ENCODE measurements at places on chromosomes 2 and 18.

DNA sequence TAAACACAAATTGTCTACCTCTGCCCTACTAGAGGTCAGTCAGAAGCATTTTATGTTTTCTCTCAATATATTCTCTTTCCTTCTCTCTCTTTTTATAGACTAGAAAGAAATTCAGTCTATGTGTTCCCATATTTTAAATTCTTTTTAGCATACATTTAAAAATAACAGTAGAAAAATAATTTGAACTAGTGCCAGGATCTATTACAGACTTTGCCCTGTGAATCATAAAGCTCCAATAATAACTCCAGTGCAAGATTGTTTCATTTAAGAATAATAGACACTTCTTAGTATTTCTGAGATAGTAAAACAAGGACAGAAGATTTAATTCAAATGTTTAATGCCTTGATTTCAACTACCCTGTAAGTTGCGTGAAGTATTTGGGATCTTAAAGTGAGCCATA is 60.1 kb downstream of the ITGB6 start:
- no peak for DNase-seq

DNA sequence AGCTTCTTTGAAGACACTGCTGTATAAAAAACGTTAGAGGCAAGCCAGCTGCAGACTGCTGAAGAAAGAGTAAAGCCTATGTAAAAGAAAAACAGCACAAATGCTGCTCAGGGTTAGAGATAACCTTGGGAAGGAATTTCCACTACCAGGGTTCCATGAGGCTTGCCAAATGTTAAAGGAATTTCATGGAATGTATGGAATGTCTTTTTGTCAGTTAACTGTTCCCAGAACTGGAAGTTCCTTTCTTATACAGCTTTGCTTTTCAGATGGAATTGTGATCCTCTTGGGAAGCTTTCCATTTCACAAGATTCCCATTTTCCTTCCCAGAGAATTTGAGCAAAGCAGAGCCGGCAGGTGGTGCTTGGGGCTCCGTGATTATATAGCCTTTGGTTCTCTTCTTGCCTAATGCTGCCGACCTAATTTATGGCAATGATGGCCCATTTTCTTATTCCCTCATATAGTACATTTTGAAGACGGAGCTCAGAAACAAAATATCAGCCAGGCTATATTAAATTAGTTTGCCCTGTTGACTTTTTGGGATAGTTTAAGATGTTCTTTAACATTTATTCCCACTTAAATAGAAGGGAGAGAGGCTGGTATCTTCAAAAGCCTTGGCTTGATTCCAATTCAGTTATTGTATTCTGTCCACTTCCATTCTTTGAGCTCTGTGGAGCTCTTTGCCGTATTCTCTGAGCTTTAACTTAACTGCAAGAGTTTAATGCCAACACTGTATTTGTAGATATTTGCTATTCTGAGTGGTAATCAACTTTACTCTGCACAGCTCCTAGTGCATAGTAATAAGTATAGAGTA is 162.3 kb downstream of the PHLPP1 start:
- DNase-seq: peak; percentile 55

DNA sequence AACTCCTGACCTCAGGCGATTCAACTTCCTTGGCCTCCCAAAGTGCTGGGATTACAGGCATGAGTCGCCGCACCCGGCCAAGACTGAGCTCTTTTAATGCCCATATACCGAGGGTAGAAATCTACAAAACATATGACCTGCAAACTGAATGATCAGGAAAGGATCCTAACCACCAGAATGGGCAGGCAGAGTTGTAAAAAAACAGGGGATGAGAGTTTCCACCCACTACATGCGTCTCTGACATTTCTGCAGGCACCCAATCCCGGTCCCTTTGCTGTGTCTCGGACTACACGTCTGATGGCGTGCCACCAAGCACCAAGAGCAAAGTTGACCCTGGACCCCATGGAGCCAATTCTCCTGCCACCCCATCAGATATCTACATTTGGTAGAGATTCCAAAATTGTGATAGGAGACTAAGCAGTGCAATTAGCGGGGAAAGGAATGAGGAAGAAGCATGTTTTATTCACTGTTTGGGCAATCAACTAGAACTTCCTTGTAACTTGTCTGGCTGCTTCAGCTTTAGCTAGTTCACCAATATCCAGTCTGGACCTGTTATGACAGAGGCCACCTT is 74.1 kb downstream of the ATP8B1 start:
- no peak for DNase-seq

DNA sequence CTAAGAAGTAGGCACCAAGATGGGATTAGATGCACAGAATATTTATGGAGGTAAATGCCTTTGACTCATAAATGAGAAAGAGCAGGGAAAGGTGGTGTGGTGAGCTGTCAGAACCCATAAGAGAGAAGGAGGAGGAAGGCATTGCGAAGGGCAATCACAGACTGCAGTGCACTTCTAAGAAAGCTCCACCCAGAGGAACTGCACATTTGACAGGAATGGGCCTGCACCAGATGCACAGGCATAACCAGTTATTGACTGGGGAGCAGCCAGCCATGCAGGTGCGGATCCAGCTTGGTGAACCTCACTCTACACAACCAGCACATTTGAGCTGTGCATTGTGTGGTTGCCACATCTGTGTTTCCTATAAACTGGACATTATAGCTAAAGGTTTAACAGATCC is 62.2 kb upstream of the L3MBTL4 start:
- DNase-seq: no peak

GRCh38 chr2:10338270-10339188 is 35.8 kb downstream of the HPCAL1 start:
- no peak for DNase-seq

DNA sequence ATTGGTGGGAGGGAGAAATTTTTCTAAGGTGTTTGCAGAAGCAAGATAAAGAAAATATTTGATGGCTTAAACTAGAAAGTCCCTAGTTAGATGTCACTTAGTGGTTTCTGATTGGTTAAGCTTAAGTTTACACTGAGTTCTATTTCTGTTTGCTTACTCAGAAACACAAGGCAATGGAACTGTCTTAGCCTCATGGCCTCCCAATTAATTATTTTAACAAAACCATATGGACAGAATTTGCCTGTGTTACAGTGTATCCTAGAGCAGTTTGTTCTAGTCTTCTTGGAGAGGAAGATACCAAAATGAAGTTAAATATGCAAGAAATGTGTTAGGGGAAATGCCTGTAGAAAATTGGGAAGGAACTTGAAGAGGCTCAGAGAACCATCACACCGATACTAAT is 4.6 kb upstream of the IMPACT start:
- no peak for DNase-seq

GRCh38 chr2:122471753-122472152 is 716.3 kb downstream of the TSN start:
- no peak for DNase-seq

- DNase-seq: no peak
These were observed 21.6 kb upstream of the ITGB6 start for GRCh38 chr2:160221391-160222276.

- DNase-seq: no peak
These were observed 1677.7 kb downstream of the SUCLG1 start for GRCh38 chr2:82781176-82781915.

DNA sequence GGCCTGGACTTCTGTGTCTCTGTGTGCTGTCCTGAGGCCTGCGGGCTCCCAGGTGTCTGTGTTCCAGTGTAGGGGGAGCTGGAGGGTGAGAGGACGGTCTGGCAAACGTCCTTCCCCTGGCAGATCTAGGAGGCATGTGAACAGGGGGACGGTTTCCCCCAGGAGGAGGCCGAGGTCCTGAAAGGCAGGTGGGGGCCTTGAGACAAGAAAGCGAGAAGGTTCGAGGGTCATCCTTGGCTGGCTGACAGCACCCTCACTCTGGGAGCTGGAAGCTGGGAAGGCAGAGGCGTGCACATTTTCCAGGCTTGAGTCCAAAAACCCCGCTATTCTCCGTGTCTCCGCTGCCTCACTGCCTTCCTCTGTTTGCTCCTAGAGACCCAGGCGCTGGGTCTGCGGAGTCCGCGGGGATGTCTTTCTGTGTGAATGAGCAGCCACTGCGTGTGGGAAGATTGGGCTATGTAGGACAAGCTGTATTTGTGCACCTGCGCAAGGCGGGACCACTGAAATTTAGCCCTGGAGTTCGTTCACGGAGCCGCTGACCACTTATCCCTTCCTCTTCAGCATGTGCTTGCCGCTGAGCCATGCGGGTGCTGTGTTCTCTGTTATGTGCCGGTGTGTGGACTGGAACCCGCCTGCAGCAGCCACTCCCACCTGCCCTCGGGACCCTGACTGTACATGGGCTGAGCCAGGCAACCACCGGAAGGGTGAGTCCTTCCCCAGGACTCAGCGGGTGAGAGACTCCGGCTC is 43.7 kb downstream of the TWIST2 start:
- peak; percentile 26 for DNase-seq

DNA sequence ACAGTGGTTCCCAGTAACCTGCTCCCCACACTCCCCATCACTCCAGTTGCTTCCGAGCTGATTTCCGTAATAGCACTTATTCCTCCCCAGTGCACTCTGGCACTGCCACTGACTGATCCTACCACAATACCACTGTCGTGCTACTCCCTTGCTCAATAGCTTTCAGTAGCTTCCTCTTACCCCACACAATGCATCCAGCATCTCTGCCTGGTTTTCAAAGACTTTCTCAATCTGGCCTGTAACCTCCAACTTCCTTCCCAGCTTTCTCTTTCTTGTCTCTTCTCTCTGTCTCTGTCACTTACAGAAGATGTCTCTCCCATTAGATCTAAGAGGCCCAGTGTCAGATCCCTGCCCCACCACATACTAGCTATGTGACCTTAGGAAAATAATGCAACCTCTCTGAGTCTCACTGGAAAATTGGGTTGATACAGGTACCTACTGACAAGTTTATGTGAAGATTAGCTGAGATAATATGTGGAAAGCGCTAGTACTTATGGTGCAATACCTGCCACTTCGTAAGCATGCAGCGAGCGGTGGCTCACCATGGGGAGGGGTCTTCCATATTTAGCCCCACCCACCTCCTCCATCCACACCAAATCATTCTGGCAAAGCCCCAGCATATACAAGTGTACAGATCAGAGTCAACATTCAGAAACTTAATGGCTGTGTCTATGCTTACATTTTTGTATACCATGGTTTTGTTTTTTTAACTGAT is 36.7 kb downstream of the SFXN5 start:
- DNase-seq: no peak

DNA sequence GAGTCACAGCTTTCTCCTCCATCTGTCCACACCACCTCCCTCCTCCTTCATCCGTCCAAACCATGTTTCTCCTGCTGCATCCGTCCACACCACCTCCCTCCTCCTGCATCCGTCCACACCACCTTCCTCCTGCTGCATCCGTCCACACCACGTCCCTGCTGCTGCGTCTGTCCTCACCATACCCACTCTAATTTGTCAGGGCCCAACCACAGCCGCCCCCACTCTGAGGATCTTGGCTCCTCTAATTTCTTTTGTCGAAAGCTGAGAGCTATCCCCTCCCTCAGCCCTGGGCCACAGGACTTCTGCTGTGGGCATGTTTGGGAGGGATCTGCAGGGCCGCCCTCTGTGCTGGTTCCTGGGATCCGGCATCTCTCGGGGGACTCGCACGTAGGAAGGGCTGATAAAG is 67.4 kb downstream of the TPO start:
- DNase-seq: no peak

- DNase-seq: no peak
These were observed 148.7 kb downstream of the CABLES1 start for GRCh38 chr18:23283916-23284430.

DNA sequence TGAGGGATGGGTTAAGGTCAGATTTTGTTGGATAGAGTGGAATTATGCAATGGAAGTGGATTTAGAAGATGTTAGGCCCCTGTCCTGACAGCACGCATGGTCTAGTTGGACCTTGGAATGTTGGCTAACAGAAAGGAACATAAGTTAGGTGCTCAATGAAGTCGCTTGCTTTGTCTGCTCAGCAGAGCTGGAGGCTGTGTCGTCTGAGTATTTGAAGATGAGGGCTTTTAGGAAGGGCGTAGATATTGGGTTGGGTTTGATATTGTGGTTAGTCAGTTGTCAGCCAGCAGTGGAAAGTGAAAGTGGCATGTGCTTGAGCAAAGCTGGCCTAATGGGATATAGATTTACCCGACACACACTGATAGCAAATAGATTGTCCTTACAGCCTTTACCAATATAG is 239.3 kb downstream of the PRKCE start:
- no peak for DNase-seq

DNA sequence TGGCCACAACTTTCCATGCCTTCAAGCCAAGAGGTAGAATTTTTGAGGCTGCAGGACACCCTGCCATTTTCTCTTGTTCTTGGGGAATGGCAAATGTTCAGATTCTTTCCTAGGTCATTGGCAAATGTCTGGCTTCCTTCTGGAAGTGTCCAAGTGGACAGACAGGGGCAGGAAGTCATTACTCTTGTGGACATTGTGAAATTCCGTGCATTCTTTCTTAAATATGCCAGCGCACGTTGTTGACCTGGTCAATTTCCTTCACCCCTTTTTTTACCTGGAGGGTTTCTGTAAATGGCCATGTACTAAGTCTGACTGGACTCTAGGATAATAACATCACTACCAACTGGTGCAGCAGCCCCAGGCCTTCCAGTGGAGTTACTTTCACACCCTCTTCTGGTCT is 13.9 kb downstream of the ASB18 start:
- DNase-seq: no peak

- no peak for DNase-seq
These were observed 4.4 kb downstream of the CTIF start for GRCh38 chr18:48543228-48543627.

- DNase-seq: no peak
These were observed 44.6 kb downstream of the SERPINB7 start for GRCh38 chr18:63819786-63820185.
